ENCODE measurements at places on chromosomes 11 and 22.

DNA sequence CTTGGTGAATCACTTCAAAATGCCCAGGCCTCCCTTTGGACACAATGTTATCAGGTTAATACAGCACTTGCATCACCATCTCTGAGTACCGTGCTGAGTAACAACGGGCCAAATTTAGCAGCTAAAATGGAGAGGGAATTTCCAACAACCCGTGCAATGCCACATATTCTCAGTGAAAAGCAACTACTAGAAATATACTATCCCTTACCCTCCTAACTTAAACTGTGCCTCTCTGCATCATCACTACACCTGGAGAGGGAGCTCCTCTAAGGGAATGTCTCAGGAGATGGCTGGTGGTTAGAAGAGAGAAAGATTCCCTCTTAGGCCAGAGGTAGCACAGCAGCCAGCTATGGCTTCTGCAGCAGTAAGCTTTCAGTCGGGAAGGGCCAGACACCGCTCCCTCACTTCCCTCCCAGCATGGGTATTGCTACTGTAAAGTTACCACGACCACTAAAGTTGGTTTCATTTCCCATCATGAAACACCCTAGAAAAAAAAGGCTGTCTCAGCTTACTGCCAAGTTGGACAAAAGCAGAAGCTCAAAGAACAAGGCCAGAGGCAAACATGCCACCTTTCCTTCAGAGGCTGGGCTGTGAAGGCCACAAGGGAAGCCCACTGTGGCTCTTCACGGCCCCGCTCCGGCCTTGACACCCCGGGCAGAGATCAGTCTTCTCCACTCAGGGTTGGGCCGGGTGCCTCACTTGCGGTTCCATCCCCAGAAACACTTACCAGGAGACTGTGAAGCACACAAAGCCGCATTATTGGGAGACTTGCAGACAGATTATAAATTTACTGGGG lies 3.9 kb downstream of the MAML2 start:
- peak; percentile 73 for DNase-seq

DNA sequence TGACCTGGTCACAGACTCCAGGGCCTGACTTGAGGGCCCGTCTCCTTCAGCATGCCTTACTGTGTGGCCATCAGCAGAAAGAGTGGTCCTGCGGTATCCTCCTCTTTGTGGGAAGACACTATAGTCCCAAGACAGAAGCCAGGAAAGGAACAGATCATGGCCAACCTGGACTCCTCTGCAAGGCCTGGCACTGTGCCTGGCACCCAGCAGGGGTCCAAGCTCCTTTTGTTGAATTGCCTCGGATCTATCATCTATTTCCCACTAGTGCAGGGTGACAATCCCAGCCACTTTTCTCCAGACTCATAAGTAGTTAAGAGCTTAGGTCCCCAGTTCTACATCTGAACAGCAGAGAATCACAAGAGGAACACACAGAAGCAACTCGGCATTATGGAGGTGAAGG lies 27.0 kb downstream of the DSCAML1 start:
- no peak for DNase-seq

GRCh38 chr11:67544616-67545242 lies 21.5 kb upstream of the CABP2 start:
- no peak for DNase-seq

- DNase-seq: peak; percentile 32
Measured at GRCh38 chr11:8025123-8025522, 38.0 kb downstream of the EIF3F start.

DNA sequence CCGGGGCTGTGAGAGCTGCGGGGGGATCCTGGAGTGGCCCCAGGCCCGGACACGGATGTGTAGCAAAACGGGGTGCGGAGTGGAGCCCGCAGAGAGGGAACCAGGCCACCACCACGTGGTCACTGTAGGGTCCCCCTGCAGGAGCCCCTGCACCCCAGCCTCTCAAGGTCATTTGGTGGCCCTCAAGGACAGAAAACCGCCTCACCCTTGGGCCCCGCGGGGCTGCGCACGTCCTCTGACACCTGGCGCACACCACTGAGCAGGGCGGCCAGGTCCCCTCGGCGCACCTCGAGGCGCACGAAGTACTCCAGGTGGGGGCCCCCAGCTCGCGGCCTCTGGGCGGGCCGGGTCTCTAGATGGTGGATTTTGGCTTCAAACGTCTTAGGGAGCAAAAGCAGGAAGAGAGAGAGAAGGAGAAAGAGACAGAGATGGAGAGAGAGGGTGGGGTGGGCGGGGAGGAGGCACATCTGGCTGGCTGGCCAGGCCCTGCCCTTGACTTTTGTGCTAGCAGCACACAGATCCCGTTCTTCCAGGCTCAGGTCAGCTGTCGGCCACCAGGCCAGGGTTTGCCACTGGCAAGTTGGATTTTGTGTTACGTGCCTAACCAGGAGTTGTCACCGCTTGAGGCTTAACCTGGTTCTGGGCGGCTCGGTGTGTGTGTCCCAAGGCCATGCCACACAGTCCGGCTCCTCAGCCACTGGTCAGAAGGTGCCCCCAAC lies 3.2 kb downstream of the TH start:
- no peak for DNase-seq

DNA sequence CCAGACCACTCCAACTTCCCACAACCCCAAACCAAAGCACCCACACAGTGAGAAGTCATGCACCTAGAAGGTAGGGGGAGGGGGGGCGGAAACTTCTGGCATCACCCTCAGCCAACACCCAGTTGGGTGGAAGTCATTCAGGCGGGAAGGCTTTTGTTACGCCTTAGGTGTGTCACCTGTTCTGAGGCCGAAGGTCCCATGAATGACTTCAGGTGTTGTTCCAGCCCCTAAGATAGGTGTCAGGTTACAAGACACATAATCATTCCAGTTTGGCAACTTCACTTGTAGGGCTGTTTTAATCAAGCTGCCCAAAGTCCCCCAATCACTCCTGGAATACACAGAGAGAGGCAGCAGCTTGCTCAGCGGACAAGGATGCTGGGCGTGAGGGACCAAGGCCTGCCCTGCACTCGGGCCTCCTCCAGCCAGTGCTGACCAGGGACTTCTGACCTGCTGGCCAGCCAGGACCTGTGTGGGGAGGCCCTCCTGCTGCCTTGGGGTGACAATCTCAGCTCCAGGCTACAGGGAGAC lies at the start of gene TMPRSS4:
TSS of gene TMPRSS4 (plus strand) at position 325 of the 528 bp plus-strand sequence. CDS start 225 bp downstream, outside the sequence.
- DNase-seq: no peak

DNA sequence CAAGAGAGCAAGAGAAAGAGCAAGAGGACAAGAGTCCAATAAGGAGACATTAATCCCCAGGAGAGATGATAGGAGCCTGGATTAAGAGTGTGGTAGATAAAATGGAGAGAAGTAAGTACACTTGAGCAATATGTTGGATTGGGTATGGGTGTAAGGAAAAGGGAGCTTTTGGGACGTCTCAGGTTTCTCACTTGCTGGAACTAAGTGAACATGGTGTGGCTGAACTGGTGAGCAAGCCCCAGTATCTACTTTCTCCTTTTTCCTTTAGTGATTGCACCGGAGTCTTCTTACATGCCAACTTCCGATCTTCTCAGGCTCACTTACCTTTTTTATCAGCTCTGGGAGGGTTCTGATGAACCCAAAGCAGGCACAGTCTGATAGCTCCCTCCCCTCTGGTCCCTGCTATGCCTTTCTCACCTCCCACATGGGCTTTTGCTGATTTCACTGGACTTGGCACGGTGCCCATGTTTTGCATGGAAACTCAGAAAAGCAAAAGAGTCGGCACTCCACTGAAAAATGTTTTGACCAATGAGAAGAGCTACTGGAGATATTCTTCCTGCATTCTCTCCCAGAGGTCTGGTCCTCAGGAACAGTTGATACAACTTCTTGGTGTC lies 14.5 kb upstream of the APLNR start:
- peak; percentile 40 for DNase-seq

DNA sequence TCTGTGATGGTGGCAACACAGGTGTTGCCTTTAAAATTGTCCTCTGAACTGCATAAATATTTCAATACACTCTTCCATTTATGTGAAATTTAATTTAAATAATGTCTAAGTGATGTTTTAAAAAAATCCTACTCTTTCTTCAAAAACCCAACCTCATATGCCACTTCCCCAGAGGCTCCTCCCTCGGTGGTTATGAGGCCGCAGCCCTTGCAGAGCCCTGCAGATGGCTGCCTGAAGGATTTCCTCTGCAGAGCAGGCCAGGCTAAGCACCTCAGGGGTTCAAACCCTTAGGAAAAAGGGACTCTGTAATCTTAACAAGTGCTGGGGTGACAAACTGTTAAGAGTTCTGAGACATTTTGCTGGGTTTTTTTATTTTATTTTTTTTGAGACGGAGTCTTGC lies 25.2 kb downstream of the MORC2 start:
- DNase-seq: no peak

- no peak for DNase-seq
Measured at GRCh38 chr22:29348956-29349355, 33.5 kb upstream of the RASL10A start.

DNA sequence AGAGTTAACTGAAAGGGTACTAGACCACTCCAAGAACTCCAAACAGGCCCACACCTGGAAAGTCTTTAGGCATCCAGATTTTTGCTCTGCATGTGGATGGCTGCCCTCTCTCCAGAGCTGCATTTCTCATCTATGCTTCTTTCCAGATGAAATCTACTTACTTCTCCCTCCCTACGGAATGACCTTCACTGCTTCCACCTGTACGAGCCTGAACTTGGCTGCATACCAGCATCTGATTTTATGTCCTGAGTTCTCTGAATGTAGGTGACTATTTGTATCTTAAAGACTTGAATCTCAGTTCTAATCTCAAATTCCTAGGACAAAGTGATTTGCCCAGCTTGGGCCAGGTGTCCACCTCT lies 13.3 kb downstream of the CELF1 start:
- DNase-seq: no peak

DNA sequence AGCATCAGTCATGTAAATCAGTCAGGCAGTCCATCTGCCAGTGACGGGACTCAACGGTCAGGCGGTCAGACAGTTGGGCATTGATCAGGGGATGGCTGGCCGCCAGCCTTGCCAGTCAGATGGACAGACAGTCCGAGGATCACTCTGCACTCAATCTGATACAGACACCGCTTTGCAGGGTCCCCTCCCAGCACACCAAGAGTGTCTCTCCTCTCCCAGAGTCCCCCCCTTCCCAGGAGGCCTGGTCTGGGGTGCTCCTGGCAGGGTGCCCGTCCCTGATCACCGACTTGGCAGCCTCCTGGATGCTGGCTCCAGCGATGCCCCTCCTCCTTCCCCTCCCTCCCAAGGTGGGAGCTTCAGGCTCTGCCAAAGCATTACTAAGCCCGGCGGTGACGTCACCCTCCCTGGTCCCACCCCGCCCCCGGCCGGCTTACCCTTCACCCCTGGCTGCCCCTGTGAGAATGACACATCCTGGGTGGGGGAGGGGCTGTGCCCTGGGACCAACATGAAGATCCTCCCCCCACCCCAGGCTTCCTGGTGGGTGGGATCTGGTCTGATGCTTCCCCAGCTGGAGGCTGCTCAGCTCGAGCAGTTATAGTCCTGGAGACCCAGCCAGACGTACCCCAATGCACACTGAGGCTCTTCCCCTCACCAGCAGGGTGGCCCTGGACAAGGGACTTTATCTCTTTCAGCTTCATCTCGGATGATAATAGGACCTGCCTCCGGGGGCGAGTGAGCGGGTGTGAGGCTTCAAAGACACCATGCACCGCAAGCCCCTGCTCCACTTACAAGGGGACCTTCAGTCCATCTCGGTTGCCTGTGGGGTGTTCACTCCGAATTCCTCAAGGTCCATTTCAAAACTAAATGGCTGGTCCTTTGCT lies 69.2 kb downstream of the CD82 start:
- DNase-seq: peak; percentile 58

DNA sequence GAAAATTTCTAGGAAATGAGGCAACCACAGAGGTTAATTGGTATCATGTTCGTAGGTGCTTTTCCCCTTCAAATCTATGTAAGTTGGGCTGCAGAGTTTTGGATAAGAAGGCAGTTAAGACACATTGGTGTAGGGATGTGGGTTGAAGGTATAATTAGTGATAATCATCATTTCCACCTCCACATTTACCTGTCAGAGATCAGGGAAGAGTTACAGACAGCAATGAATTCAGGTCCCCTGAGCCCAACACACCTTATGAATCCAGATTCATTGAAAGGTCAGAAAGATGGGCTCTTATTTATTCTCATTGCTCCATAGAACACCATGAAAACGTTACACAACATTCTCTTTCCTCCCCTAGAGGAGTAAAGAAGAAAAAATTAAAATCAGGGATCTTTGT lies 308.7 kb downstream of the C11orf87 start:
- DNase-seq: no peak

Data from brain microvascular endothelial cell (primary cell).